T47D (cell line): ENCODE measurements at places on chromosomes 3 and 15.

DNA sequence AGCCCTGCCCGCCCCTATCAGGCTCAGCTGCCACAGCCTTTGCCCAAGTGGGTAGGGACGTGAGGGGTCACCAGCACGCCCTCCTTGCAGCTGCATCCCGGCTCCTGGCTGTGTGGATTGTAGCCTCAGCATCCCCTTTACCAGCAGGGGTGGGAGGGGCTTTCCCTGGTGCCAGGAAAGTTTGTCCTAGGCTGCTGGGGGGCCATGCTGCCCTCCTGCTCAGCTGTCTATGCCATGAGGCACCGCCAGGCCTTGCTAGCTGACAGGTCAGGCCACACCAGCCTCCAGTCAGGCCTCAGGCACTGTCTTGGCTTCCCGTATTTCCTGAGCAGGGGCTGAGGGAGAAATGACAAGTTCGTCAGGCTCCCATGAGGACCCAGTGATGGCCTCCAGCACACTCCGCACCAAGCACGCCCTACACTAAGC, 32.3 kb downstream of the TKT start:
- DNase-seq, result no peak

DNA sequence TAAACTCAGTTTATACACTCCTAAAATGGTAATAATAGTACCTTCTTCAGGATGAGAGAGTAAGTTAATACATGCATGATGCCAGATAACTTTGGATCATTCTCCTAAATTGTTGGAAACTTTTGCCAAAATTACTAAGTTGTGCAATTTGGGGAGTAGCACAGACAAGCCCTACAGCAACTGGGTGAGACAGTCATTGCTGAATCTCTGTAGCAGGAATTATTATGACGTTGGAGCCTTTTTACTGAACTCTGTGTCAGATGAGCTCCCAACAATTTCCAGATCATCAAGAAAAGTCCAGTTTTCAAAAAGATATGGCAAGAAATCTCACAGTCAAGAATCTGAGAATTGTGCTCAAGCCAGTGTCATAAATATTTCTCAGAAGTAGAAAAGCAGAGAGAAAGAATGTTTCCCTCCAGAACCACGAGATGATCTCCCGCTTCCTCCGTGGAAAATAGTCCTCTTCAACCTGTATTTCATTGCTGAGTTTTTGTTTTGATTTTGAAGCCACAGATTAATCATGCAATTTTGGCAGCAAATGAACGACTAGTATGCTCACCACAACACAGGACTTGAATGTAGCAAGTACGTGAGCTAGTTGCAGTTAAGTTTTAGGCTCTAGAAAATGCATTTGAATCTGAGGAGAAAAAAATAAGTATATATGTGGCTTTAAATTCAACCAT, 485.4 kb downstream of the CNTN6 start:
- DNase-seq, result no peak

DNA sequence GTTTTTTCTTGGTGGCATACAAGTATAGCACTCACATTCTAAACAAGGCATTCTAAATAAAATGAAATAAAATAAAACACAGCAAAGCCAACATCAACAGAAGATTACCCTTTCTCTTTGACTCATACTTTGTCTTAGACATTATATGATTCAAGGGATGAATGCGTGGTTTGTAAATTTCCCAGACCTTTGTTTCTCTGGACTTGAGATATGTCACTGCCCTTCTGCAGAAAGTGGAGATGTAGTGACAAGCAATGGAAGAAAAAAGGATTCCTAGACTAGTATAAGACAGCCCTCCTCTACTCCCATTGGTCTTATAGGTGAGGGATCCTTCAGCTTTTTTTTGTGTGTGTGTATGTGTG, 22.4 kb downstream of the NANOGP8 start:
- DNase-seq, result no peak

DNA sequence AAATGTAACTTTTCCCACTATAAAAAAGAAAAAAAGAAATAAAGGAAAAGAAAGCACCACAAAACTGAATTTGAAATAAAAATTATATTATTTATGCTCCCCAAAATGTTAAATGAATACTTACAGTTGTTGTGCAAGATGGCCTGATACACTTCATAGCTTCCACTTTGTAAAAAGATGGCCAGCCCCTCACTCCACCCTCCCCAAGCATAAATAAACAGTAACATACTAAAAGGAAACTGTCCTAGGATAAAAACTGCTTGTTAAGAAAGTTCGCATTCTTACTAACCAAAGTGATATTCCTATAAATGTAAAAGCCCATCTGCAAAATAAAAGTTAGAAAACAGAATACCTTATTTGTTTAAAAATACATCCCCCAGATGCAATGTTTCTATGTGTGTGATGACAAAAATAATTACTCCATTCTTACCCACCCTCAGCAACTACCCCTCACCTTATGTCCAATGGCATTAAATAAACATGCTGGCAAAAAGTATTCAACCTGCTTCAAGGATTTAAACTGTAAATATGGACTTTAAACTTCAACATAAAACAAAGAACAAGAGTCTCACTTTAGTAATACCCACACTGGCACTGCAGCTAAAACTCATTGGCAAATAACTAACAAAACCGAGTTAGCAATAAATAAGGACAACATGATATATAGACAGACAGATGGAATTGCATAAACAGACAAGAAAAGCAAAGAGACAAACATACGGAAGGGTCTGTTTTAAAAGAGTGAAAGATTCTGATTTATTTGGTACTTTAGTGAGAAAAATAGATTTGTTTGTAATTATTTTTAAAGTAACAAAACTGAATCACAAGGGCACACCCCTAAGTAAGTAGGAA, 47.7 kb downstream of the ZBTB20 start:
- no peak for DNase-seq

DNA sequence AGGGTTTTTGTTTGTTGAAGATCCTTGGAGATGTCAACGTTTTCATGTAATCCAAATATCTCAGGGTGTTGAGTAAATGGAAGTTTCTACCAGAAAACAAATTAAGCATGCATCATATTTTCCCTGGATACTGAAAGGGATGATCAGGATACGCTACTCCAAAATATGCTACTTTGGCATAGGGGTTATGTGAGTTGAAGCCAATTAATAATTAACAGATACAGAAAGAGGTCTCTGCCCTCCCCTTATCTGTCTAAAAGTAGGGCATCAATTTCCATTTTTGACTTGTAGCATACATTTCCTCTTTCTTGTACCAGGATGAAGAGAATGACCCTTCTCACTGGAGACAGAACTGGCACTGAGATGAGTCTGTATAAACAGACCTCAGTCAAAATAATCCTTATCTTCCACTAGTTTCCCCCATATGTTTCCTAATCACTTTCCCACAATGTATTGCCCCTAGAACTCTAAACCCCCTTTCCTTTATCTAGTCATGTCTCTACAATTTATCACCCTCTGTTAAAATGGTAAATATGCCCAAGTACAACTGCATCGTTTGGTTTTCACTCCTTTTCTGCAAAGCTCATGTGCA, 17.4 kb upstream of the ASB14 start:
- DNase-seq, result no peak

DNA sequence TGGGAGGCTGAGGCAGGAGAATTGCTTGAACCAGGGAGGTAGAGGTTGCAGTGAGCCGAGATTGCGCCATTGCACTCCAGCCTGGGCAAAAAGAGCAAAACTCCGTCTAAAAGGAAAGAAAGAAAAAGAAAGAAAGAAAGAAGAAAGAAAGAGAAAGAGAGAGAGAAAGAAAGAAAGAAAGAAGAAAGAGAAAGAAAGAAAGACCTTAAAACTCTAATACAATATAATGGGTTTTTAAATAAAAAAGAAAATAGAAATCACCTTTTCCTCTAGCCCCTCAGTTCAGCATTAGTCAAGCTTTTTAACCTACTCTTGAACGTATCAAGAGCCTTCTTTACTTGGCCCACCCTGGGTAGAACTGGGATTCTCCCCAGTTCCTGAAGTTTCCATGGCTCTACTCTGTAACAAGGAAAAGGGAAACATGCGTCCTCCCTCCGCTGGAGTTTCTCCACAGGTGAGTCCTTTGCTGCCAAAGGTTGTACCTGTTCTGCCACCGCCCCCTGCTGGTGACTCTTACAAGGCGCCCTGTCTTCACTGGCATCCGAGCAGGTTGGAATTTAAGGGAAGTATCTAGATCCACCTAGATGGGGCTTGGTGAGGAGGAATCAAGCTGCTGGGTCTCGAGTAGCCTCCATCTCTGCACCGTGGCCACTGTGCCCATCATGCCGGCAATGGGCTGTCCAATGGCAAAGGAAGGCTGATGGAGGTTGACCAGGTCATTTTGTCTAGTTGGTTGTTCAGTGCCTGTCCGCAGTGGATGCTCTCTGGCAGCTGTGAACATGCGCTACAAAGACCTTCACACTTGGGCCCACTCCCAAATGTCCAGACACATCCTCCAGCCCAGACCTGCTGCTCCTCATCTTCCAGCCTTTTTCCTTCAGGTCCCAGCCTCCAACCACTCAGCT, 20.6 kb upstream of the EPHB3 start:
- DNase-seq, result peak; percentile 96

GRCh38 chr3:158508481-158508880, 62.5 kb upstream of the MLF1 start:
- DNase-seq, result no peak

- peak; percentile 53 for DNase-seq
Measured at GRCh38 chr3:152961323-152961722, 126.4 kb downstream of the P2RY1 start.

DNA sequence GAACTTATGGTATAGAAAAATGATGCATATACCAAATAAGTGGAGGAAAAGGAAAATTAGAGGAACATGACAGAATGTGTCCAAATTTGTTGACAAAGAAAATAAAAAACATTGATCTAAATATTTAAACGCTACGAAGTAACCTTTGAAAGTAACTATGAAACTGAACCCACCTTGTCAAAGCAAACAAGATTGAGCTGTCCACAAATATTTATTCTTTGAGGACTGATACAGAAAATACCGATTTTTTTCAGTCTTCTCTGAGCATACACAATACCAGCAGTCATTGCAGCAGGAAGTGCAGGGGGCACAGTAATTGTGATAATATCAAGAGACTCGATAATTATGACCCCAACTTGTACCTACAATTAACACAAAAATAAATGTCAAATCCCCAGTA, 40.0 kb downstream of the ATP13A3 start:
- DNase-seq, result no peak

DNA sequence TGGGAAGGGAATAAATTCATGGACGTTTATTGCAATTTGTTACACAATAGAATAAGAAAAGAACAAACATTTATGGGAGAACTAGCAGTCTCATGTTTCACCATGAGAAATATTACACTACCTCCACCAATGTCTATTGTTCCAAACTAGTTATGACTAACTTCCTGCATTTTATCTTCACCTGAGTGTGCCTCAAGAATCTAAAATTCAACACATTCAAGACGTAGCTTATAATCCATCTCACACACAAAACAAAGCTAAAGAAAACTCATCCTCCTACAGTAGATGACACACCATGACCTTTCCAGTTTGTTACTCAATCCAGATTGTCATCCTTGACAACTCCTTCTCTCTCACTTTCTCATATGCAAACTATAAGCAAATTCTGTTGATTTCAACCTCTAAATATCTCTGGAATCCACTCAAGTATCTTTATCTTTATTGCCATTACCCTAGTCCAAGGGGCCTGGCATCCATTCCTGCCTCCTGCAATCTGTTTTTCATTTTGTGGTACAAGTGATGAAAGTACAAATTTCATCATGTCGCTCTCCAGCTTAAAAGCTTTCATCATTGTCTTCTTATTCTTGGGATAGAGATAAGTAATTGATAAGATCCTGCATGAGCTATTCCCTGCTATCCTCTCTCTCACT, 229.9 kb downstream of the NR2F2 start:
- no peak for DNase-seq
